ENCODE measurements at places on chromosomes 2 and 18. TPM values are rescaled to one million over a fixed set of nuclear protein-coding genes. Genes with fewer than 3 reads are reported as not detected.
A peak's percentile ranks its signal among the peaks of the same experiment; 100 is the strongest.

DNA sequence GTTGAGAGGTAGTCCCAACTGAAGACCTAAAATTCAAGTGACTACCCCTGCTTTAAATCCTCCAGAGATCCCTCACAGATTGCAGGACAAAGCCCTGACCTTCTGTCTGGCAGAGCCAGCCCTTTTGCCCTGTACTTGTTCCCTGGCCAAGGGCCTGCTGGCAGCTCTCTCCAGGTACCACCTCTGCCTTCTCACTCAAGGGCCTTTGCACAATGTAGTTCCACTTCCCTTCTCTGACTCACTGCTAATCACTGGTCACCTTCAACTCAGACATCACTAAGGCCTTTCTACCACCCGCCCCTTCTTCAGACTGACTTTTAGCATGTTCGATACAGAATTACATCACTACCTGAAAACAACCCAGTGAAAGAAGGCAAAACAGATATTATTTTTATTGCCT is 411.0 kb downstream of the TMEM182 start:
- no peak for DNase-seq

GRCh38 chr2:138177693-138178092 is 213.4 kb downstream of the HNMT start:
- DNase-seq = no peak

The TEKT4 gene
- not detected for total RNA-seq

- no peak for DNase-seq
Observed at GRCh38 chr2:74168739-74169138, 9.9 kb downstream of the MOB1A start.

GRCh38 chr18:8786483-8787370 is 81.4 kb downstream of the MTCL1 start:
- no peak for DNase-seq

DNA sequence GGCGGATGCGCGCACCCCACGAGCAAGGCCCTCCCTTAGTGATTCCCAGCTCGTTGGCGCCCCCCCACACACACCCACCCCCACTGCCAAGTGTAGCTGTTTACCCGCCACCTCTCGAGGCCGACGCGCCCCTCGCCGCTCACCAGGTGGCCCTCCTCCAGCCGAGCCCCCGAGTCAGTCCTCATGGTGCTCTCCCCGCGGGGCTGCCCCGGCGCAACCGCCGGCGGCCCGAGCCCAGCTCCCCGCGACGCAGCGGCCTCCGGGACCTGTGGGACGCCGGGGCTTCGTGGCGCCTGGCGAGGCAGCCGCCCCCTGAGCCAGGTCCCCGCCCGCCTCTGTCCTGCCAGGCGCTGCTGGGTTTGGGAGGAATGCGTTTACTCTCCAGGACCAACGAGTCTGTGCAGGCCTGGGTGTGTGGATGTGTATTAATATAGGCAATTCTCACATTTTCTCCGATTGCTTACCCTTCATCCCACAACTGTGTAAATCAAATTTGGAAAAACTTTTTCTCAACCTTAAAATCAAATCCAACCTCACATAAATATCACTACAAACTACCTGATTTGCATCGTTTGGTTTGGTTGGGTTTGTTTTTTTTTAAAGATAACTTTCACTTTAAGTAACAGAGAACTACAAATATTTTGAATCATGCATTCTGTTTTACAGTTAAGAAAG is at the start of gene TMEM237:
TSS of gene TMEM237 (minus strand) at position 288 of the 675 bp plus-strand sequence. CDS start at position 185, 103 bp downstream.
- DNase-seq = peak; percentile 61

The FAM124B gene
- 0.31 TPM for total RNA-seq

All from activated T-cell treated with anti-CD3 and anti-CD28 coated beads, Interleukin-2, amount 50 U/mL, for 72 hours (primary cell).